ENCODE measurements at places on chromosomes 11 and 22.
A peak's percentile ranks its signal among the peaks of the same experiment; 100 is the strongest.

DNA sequence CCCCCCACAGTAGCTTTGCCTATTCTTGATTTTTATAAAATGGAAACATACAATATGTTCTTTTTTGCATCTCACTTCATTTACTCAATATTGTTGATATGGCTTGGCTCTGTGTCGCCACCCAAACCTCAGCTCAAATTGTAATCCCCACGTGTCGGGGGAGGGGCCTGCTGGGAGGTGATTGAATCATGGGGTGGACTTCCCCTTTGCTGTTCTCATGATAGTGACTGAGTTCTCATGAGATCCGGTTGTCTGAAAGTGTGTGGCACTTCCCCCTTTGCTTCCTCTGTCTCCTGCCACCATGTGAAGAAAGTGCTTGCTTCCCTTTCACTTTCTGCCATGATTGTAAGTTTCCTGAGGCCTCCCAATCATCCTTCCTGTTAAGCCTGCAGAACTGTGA, 431.3 kb downstream of the MN1 start:
- no peak for DNase-seq

- no peak for DNase-seq
Observed at GRCh38 chr11:108818971-108819370, 154.1 kb downstream of the DDX10 start.

- no peak for DNase-seq
Observed at GRCh38 chr22:22410121-22410520, 98.4 kb downstream of the ZNF280B start.

DNA sequence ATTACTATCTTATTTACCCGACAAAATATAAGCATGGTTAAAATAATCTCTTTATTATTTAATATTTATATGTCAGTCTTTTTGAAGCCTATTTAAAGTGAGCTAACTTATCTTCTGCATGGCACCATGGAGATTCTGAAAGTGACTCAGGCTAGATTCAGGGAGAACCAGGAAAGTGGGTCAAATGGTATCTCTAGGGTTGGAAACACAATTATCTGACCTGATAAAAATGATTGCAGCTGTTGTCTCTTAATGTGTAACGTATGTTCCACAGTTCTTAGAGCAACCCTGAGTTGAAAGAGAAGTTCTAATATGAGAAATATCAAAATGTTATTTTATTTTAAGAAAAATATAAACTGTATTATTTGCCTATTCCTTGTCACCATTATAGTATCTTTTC, 143.1 kb upstream of the CARD18 start:
- DNase-seq = no peak

GRCh38 chr22:50016988-50017700, 4.6 kb upstream of the IL17REL start:
- DNase-seq = no peak

DNA sequence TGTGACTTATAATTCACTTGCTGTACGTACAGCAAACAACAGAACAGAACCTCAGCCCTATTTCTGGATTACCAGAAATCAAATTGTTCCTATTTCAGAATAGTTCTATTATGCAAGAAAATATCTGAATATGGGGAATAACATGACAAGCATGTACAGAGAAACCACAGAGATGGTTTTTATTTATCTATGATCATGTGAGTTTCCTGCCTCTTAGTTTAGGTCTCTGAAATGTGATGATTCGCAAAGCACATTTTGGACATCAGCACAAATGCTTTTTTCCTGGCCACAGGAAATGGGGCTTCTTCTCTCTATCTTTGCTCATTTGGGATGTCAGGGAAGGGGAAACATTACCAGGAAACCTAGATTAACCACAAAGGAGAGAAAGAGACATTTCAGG, 266.7 kb upstream of the CTSC start:
- peak; percentile 53 for DNase-seq

GRCh38 chr11:109426442-109427240, 4.7 kb downstream of the C11orf87 start:
- DNase-seq = no peak

DNA sequence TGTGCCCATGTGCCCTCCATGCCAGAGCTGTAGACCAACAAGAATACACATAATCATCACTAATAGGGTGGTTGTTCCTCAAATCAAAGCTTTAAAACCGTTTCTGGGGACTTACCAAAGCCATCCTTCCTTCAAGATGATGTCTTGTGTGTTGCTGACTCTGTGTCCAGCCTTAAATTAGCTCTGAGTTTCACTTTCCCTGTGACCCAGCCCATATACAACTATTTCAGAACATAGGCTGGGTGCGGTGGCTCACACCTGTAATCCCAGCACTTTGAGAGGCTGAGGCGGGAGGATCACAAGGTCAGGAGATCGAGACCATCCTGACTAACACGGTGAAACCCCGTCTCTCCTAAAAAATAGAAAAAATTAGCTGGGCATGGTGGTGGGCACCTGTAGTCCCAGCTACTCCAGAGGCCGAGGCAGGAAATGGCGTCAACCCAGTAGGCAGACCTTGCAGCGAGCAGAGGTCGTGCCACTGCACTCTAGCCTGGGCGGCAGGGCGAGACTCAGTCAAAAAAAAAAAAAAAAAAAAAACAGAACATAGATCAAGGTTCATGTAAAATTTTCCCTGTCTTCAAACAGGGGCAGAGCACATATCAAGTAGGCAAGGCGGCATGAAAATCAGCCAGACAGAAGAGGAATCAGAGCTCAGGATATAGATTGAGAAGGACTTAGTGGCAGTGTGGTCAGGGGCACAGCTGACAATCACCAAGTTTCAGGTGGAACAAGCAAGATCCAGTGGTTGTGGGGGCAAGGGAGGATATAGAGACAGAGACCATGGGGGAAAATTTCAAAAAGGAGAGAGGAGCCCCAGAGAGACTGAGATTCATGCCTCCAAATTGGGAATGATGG, at the start of gene PLAAT2:
Gene PLAAT2 (minus strand): TSS at position 179 of the 855 bp plus-strand sequence. CDS start 55 bp downstream, at position 124.
- DNase-seq = no peak

GRCh38 chr11:111510311-111510710, 1.9 kb downstream of the BTG4 start:
- DNase-seq = no peak

GRCh38 chr22:20043057-20043996, 22.4 kb downstream of the TANGO2 start:
- no peak for DNase-seq

DNA sequence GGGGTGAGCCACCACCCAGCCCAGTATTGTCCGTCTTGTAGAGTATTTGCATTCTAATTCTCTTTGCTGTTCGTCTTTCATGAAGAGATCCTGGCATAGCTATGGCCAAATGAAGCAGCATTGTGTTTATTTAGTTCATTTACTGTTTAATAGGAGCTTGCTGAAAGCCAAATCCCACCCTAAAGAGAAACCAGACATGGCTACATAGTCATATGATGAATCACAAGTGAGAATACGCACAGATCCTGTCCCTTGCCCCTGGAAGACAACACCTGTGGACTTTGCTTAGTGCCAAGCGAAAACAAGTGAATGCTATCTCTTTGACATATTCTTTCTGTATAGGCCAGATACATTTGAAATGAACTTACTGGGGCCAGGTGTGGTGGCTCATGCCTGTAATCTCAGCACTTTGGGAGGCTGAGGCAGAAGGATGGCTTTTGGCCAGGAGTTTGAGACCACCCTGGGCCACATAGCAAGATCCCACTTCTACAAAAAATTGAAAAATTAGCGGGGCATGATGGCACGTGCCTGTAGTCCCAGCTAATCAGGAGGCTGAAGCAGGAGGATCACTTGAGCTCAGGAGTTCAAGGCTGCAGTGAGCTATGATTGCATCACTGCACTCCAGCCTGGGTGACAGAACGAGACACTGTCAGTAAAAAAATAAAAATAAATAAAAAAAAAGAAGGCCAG, 5.1 kb upstream of the ARFGAP3 start:
- DNase-seq = peak; percentile 76

DNA sequence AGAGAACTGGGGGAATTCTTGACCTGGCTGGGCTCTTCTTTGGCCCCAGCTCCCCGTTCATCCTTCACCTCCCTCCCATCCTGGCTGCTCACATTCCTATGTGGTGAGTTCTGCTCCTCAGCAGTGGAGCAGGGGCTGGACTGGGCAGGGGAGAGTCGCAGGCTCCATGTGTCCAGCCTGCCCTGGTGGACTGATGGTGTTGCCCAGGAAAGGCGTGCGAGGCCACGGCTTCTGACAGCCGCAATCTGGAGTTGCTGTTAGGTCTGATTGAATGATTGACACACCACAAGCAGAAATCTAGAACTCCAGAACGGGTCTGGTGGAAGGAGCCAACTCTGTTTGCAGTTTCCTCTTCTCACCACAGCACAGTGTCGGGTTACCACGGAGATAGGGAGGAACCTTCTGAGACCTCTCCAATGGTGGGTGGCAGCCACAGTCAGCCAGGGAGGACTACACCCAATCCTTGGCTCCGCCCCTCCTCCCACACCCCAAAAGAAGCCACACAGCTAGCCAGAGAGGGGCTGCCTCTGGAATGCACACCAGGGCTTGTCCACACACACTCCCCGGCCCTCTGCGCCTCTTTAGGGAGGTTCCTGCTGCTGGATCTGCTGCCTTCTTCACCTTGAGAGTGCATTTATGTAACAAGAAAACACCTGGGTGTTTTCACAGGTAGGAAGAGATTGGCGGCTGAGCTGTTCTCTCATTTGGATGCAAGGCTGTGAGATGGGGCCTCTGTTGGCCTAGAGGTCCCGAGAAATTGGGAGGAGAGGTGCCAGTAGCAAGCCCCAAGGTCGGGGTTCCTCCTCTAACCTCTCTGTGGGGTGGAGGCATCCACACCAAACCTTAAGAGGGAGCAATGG, 56.4 kb upstream of the CD44 start:
- DNase-seq = peak; percentile 88

GRCh38 chr11:26947904-26948639, 45.8 kb upstream of the FIBIN start:
- DNase-seq = no peak

DNA sequence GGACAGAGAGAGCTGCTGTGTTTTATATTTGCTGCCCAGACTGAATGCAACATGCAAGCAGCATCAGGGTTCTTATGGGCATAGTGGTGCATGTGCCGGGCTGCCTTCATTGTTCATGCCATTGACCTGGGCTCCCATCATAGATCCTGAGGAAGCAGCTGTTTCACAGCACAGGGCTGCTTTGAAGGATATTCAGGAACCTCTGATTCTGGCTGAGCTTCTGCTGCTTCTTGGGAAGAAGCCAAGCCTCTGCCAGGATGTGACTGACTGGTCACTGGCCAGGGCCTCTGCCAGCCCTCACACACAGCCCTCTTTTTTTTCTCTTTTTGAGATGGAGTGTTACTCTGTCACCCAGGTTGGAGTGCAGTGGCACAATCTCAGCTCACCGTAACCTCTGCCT, 43.3 kb downstream of the CYB5R2 start:
- no peak for DNase-seq

DNA sequence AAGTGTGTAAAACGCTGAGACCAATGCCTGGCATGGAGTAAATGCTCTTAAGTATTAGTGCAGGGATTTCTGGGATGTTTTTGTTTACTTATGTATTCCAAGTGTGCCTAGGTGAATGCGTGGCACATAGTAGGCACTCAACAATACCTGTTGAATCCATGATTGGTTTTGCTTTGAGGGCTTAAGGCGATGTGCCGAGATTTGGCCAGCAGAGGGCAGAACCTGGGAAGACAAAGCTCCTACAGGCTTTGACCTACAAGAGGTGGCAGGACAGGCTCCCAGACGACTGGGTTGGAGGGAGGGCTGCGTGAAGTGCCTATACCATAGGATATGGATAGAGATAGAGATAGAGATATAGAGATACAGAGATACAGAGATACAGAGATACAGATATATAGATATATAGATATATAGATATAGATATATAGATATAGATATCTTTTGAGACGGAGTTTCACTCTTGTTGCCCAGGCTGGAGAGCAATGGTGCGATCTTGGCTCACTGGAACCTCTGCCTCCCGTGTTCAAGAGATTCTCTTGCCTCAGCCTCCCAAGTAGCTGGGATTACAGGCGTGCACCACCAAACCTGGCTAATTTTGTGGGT, 13.9 kb downstream of the KCNE3 start:
- peak; percentile 64 for DNase-seq

Data from astrocyte of the spinal cord (primary cell).